GM13977 (cell line): ENCODE measurements at places on chromosomes 3 and 15.
A peak's percentile ranks its signal among the peaks of the same experiment; 100 is the strongest.

- DNase-seq, result no peak
Measured at GRCh38 chr3:64272271-64272670, 47.0 kb upstream of the PRICKLE2 start.

DNA sequence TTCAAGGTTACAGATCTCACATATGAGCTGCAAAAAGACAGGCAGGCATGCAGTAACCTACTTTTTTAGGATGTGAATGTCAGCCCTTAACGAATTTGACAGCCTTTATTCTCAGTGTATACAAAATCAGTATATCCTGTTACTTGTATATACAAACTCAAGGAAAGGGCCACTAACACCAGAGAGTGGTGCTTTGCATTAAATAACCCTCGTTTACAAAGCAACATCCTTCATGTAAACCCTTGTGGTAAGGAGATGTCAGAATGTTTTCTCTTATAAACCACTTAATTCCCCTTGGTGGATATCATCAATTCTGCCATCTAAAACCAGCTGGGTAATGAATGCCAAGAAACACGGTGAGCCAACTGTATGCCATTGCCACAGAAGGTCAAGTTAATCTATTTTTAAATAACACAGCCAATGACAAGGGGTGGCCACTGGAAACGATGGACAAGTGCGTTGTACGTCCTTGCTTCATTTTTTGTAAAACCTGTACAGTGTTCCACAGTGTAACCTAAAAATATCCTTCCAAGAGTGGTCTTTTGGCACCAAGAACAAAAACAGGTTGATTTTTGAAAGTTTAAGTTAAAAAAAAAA is 7.5 kb downstream of the MAGI1 start:
- no peak for DNase-seq

DNA sequence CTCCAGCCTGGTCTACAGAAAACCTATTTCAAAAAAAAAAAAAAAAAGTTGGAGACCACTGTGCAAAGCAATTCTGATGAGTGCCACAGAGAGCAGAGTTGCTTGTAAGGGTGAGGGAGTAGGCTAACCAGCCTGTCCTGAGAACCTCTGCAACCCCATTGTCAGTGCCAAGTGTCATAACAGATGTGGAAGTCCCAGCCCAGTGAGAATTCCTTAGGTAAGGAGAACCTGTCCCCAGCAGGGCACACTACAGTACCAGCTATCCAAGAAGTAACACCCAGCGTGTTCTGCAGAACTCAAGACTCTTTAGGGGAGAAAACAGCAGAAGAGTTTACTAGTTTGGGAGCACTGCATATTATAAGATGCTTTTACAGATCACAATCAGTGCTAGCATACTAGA is 156.3 kb downstream of the LIPC start:
- no peak for DNase-seq

- no peak for DNase-seq
Measured at GRCh38 chr3:190058521-190059241, 62.0 kb downstream of the P3H2 start.

GRCh38 chr15:41010345-41010744 is 57.1 kb downstream of the CHAC1 start:
- no peak for DNase-seq

GRCh38 chr3:39819899-39820298 is 10.5 kb downstream of the MYRIP start:
- DNase-seq, result no peak

- no peak for DNase-seq
Measured at GRCh38 chr3:85495602-85496001, 536.8 kb downstream of the CADM2 start.

GRCh38 chr3:8638994-8639658 is 5.5 kb downstream of the SSUH2 start:
- no peak for DNase-seq

DNA sequence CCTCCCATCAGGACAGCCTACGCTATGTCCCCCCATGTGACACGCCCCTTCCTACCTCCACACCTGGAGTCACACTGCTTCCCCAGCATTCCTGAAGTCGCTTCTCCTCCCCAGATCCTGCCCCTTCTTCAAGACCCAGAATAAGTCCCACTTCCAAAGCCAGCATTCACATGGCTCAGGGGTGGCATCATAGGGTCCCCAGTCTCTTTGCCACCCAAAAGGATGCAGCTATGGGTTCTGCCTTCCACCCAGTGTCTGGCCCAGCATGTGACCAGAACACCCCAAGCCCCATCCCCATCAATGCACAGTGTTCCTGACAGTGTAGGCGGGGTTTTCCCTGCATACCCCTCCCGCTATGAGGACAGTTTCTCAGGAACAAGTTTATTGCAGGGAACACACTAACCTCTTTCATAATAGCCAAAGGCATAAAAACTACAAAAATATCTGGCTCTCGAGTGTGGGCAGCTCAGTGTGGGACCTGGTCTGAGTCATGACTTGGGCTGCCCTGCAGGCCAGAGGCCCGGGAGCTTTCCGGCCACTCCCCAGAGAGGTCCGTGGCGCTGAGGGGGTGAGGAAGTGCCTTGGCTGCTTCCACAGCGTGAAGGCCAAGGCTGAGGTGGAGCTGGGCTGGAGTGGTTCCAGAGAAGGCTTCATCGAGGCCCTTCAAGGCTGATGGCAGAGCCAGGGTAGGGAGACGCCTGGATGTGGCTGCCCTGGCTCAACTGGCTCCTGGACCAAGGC is 5.8 kb downstream of the ISLR start:
- DNase-seq, result no peak

DNA sequence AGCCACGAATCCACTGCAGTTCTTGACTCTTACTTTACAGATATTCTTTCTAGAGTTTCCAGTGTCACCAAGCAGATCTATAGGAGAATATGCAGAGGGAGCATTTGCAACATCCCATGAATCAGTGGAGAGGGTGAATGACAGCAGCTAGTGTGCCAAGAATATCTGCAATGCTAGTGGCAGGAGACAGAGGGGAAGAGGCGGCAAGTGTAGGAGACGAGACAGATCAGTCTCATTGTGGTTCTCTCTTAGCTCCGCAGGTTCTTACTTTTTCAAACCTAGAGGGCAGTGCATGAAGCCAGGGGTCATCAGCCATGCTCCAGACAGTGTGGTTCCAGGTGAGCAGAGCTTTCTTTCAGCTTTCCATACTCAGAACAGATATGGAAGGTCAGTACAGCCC is 744 bp downstream of the ZNF619 start:
- no peak for DNase-seq

DNA sequence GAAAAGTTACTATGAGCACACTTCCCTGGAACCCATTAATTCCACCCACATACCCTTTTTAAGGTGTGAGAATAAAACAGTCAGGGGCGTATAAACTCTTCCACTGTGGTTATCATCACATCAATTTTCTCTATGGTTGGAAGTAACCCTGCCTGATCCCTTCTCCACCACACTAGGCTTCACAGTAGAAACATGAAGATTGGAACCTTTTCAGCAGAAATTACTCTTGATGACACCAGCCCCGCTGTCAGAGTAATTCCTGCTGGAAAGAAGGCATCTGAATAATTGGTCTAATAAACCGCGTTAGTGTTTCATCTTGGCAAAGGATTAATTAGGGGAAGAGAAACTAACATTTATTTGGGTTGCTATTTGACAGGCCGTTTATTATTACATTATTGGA is 278.4 kb downstream of the MFSD1 start:
- no peak for DNase-seq

DNA sequence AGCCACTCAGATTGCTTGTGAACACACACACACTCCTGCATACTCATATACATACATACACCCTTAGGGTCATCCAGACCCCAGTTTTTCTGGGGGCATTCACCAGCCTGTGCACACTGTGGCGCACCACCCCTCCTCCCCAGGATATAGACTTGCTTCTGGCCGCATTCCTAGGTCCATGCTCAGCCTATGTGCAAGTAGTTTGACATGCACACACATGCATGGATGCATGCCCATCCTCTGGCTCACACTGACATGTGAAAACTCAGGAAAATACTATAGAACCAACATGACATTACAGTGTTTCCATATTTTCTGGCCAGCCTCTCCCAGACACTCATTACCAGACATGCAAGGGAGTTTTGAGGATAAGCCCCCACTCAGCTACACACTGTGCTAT is 79.3 kb upstream of the POLG start:
- DNase-seq, result no peak

GRCh38 chr3:124786511-124787241 is 56.4 kb downstream of the UMPS start:
- no peak for DNase-seq

DNA sequence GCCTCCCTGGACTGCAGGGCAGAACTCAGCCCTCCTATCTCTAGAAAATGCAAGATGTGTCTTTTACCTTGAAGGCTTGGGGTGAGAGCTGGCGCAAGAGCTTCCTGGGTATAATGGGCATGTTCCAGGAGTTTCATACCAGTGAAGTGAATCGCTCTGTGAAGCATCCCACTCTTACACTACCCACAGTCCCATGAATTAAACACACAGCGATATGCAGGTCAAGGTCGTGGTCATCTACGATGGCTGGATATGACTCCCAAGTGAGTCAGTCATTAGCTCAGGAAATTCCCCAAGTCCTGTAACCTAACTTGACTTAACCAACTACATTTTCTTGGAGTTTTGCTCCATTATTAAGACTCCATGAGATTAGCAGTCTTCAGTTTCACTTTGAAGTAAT is 439.7 kb downstream of the NTRK3 start:
- DNase-seq, result no peak

- no peak for DNase-seq
Measured at GRCh38 chr3:9781978-9782603, 10.2 kb downstream of the TADA3 start.

GRCh38 chr15:53328341-53328740 is 431.1 kb downstream of the WDR72 start:
- no peak for DNase-seq

DNA sequence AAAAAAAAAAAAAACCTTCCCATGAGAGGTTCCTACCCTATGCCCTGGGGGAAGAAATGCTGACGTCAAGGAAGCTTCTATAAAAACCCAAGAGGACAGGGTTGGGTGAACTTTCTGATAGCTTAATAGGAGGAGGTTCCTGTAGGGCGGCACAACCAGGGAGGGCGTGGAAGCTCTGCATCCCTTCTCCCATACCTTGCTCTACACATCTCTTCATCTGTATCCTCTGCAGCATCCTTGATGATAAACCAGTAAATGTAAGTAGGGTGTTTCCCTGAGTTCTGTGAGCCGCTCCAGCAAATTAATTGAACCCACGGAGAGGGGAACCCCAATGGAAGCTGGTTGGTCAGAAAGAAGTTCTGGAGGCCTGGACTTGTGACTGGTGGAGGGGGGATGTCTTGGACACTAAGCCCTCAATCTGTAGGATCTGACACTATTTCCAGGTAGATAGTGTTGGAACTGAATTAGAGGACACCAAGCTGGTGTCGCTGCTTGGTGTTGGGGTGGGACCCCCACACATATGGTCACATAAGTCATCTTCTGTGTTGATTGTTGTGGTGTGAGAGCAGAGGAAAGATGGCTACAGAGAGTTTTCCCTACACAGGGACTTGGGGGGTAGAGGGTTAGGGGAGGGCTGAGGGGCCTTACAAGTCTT is 91.5 kb downstream of the ST6GAL1 start:
- DNase-seq, result no peak

DNA sequence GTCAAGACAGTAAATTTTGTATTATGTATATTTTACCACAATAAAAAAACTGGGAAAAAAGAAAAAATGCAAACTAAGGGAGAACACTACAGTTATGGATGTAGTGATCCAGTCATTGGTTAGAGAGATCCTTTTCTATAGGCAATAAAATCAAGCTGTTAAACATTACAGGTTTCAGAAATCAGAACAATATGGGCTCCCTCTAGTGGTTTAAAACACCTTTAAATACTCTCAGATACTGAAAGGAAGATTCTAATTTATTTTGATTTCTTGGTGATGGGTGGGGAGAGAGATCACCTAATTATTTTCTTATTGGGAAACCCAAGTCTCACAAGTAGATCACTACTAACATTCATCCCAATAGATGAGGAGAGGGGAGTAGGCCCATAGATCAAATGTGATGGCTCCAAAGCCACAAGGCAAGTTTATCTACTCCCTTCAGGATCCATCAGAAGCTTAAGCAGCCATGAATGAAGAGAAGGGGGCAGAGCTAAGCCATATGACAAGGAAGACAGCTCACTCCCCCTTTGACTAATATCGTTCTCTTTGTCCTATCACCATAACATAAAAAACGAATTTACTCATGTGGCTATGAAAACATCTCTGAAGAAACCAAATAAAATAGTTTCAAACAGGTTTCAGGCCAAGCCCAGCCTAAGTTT is 118.6 kb downstream of the ANO10 start:
- peak; percentile 14 for DNase-seq

DNA sequence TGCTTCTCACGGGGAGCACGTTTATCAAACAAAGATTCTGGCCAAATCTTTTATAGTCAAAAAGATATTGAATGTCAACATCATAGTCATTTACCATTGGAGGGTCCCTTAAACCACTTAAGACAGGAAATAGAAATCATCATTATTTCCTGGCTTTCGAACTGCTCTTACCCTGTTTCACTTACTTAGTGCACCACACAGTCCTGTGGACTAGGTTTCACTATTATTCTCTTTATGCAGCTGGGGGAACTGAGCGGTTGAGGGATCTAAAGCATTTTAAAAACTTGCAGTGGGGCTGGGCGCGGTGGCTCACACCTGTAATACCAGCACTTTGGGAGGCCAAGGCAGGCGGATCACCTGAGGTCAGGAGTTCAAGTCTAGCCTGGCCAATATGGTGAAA is 13.7 kb upstream of the TPRG1 start:
- DNase-seq, result no peak

DNA sequence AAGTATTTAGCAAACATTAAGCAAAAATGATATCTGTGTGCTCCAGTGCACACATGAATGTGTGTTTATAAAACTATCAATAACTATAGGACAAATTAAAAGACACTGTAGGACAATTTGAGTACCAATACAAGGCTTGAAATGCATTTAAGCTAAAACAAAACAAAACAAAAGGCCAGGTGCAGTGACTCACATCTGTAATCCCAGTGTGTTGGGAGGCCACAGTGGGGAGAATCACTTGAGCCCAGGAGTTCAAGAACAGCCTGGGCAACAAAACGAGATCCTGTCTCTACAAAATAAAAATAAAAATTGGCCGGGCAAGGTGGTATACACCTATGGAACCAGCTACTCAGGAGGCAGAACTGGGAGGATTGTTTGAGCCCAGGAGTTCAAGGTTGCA is 50.7 kb downstream of the CSNK1G1 start:
- DNase-seq, result no peak

- peak; percentile 71 for DNase-seq
Measured at GRCh38 chr3:4980229-4981203, 1.3 kb downstream of the BHLHE40 start.
